Fibroblast of skin of right quadriceps (primary cell): ENCODE measurements at places on chromosomes 2 and 18.
A peak's percentile ranks its signal among the peaks of the same experiment; 100 is the strongest.

- DNase-seq, result no peak
Measured at GRCh38 chr18:35071819-35072247, 30.6 kb downstream of the MAPRE2 start.

- no peak for DNase-seq
Measured at GRCh38 chr2:58616961-58617360, 375.8 kb upstream of the FANCL start.

- DNase-seq, result peak; percentile 86
Measured at GRCh38 chr2:37471994-37472393, 127.6 kb downstream of the QPCT start.

DNA sequence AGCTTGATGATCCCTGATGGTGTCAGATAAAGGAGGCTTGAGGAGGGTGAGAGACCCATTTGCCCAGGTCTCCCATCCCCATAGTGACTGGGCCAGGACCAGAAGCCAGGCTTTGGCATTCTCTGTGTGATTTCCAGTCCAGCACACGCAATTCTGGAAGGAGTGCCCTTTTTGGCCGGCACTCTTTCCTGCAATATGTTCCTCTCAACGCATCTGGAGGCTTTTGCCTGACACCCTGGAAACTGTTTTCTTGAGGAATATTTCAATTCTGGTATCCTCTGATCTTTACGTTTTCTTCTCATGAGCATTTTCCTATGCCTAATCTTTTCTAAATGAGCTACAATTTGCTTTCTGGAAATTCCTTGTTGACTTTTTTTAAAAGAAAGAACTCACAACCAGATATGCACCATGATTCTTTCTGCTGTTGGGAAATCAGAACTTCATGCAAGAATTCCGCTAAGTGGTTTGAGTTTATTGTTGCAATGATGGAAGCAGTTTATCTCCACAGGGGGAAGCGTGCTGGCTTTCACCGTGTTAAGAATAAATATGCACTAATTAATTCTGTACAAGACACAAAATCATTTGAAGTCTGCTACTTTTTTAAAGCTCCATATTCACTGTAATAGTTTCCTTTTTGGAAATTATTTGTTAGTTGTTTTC lies 143.7 kb downstream of the NAPG start:
- DNase-seq, result no peak

DNA sequence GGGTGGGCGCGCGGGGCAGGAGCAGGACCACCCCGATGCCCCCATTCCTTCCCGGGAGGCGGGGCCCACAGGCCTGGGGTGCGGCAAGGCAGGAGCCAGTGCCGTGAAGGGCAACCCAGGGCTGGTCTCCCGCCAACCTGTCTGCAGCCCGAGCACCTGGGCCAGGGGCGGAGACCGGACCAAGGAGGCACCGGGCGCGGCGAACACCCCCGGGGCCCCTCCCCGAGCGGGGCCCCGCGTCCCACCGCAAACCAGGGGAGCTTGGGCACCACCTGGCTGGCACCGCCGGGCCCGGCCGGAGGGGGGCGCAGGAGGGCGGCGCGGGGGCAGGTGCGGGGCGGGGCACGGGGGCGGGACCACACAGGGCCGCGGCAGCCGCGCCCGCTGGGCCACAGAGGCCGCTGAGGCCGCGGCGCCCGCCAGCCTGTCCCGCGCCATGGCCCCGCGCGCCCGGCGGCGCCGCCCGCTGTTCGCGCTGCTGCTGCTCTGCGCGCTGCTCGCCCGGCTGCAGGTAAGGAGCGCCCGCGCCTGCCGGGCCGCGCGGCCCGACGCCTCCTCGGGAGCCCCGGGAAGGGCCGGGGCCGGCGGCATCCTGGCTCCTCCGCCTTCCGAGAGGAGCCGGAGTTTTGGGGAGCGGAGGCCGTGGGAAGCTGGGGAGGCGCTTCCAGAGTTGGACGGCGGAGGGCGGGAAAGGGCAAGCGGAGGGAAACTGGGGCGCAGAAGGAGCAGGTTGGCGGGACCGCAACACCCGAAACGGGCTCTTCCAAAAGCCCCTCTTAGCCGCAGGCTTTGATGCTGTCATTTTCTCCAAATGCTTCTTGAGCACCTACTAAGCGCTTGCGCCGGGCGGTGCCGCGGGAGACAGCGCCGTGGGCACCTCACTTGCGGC lies at the start of gene TNFRSF11A:
Gene TNFRSF11A, plus strand, starts transcription at position 394 of the 889 bp plus-strand sequence. Its CDS starts 43 bp downstream, at position 437.
- no peak for DNase-seq
